SJSA1 (cell line): ENCODE measurements at places on chromosomes 7 and 10.

GRCh38 chr7:44617225-44617890 is 10.9 kb downstream of the OGDH start:
- DNase-seq, result no peak

DNA sequence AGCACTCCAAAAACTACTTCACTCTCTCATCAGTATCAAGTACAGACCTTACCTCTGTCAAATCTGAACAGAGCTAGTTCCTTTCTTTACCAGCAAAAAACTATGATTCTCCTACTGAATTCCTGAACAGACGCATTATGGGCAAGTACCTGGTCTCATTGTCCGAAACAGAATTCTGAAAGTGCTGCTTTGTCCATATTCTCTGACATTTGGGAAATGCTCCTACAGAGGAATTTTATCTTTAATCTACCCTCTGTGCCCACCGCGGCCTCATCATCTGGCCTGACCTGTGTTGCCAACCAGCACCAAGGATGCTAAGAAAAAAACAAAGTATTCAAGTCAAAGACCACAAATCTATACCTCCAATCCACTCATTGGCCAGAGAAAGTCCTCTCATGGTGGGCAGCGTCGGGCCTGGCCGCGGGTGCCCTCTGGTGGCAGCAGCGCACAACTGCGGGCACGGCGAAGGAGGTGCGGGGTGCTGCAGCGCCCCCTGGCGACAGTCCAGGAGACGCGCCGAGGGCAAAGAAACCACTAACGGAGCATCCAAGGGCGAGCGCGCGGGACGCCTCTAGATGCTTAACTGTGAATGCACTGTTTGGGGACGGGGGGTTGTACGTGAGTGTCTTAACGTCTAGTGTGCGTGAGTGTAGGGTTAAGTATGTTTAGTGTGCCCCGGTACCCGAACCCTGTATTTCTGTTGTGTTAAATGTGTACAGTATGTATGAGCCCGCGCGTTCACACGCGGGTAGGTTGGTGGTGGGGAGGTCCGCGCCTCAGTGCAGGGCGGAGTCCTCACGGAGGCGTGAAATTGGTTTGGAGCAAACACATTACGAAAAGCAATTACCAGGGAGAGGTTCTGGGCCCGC is 5.0 kb upstream of the GBX1 start:
- DNase-seq, result peak; percentile 69

GRCh38 chr10:76405922-76406321 is 974.5 kb downstream of the LRMDA start:
- DNase-seq, result no peak

GRCh38 chr7:84941291-84941690 is 245.6 kb downstream of the SEMA3D start:
- DNase-seq, result no peak

- DNase-seq, result no peak
Observed at GRCh38 chr7:63899691-63900393, 98.8 kb upstream of the ZNF722 start.
